Activated T-helper 17 cell treated with anti-CD3 and anti-CD28 coated beads, Interleukin-2, amount 50 U/mL, for 72 hours (primary cell): ENCODE measurements at places on chromosomes 5 and 9. TPM values are rescaled to one million over a fixed set of nuclear protein-coding genes. Genes with fewer than 3 reads are reported as not detected.

Gene SLC36A3
- total RNA-seq = not detected

Gene GNA14
- total RNA-seq = not detected

Gene PCDHGA1
- 0.09 TPM for total RNA-seq

Gene KCNT1
- total RNA-seq = not detected

- no peak for ATAC-seq
Observed at GRCh38 chr5:130975847-130976246, 189.2 kb downstream of the HINT1 start.

- no peak for ATAC-seq
Observed at GRCh38 chr5:158407824-158408195, 548.9 kb upstream of the CLINT1 start.

DNA sequence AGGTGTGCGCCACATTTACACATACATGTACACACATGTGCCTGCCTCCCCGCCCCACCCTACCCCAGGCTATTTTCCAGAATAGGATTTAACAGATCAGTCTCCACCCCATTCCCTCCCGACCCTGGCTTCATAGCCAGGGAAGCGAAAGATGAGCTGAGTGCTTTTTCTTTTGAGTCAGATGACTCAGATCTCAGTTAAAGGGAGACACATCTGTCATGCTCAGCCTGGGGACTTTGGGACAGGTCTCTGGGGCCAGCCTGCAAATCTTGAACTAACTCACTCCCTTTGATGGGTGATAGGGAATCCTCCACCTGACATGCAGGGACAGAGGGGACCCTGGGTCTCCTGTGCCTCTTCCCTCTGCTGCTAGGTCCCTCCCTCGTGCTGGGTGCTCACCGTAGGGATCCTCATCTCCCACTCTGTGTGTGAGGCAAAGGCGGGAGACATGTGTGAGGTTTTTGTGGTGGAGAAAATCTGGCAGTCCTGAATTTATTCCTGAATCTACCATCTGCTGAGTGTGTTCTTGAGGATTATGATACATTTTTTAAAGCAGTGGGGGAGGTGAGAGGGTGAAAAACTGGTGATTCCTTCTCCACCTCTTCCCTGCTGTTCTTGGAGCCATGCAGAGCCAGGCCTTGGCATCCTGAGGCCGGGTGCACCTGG is 37.7 kb downstream of the NEUROG1 start:
- ATAC-seq = no peak

GRCh38 chr5:138763037-138763778 is 10.0 kb downstream of the CTNNA1 start:
- ATAC-seq = no peak
